ENCODE measurements at places on chromosomes 1 and 21.
A peak's percentile ranks its signal among the peaks of the same experiment; 100 is the strongest.

DNA sequence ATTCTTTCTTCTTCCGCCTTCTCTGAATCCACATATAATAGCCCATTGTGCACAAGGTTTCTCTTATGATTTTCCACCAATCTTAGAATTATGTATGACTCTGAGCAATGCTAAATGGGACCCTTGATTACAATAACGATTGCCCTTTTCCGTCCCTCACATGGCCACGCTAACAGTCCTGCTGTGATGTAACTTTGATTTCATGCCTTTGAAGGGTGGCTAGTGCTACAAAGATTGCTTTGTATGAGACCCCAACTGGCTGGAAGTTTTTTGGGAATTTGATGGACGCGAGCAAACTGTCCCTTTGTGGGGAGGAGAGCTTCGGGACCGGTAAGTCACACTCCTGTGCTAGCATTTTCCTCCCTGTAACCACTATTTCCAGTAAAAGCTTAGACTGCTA lies 45.3 kb downstream of the PGM1 start:
- no peaks in the 10 kb centered on the region for H3K27me3 ChIP-seq
- DNase-seq: no peak
- H3K4me3 ChIP-seq: no peak overlapping the region
- H3K36me3 ChIP-seq: peaks cover 37% of the 10 kb centered on the region
- H3K27ac ChIP-seq: no peak overlapping the region

DNA sequence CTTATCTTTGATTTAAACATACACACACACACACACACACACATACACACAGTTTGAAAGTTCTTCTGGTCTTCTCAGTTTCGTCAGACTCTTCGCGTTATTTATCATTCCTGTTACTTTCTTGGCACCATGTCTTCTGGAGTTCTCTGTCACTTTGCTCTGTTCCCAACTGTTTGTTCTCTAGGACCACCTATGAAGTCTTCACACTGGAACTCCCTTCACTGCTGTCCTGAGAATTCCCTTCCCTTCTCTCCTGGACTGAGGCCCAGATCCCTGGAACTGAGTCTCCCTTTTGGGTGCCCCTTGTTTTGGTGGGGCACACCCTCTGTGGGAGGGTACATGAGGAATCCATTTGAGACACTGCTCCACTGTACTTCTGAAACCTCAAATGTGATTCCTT lies 30.5 kb downstream of the ALG14 start:
- H3K36me3 ChIP-seq: no peaks in the 10 kb centered on the region
- H3K4me1 ChIP-seq: peaks cover 29% of the 10 kb centered on the region
- no peak for DNase-seq
- peak overlapping the region; percentile 8 for H3K4me3 ChIP-seq
- no peaks in the 10 kb centered on the region for H3K27me3 ChIP-seq

DNA sequence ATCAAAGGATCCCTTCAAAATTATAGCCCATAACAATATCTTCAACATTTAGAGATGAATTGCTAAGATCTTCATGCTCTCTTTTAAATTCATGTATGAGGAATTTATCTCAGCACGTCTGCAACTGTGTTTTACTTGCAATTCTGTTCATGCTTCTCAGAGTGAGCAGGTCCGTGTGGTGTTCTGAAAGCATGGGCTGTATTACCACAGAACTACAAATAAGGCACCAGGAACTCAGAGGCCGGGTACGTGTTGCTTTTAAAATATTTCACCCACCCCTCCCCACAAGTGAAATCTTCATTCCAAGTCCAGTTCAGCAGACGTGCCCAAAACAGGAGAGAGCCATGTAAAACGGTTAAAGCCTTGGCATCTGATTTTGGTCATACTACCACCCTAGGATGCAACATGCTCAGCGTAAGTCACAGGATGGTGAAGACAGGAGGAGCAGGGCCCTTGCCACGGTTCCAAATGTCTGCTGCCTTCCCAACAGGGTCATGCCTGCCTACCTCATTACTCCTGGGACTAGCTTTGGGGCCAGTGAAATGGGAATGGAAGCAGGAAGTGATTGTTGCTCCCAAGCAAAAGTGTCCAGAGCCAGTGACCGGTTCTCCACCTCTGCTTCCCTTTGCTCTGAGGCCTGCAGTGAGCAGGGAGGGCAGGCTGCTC lies 133.7 kb downstream of the PTPN14 start:
- no peaks in the 10 kb centered on the region for H3K36me3 ChIP-seq
- H3K4me3 ChIP-seq: no peak overlapping the region
- H3K27ac ChIP-seq: peak overlapping the region; percentile 47
- H3K27me3 ChIP-seq: no peaks in the 10 kb centered on the region

DNA sequence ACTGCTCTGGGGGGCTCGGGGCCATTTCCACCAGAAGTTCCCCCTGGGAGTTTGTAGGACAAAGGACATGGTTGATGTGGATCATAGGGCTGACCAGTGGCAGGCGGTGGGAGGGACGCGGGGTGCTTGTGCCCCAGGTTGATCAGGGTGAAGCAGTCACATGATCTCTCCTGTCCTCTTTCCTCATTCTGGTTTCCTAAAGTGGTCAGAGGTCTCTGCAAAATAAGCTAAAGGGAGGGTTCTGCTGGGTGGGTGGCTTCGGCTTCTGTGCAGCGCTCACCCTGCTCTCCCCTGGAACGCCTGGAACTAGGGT lies 9.2 kb downstream of the PDXK start:
- H3K4me1 ChIP-seq: peaks cover 72% of the 10 kb centered on the region
- no peak for DNase-seq
- H3K27me3 ChIP-seq: no peaks in the 10 kb centered on the region
- H3K27ac ChIP-seq: peak overlapping the region; percentile 88

DNA sequence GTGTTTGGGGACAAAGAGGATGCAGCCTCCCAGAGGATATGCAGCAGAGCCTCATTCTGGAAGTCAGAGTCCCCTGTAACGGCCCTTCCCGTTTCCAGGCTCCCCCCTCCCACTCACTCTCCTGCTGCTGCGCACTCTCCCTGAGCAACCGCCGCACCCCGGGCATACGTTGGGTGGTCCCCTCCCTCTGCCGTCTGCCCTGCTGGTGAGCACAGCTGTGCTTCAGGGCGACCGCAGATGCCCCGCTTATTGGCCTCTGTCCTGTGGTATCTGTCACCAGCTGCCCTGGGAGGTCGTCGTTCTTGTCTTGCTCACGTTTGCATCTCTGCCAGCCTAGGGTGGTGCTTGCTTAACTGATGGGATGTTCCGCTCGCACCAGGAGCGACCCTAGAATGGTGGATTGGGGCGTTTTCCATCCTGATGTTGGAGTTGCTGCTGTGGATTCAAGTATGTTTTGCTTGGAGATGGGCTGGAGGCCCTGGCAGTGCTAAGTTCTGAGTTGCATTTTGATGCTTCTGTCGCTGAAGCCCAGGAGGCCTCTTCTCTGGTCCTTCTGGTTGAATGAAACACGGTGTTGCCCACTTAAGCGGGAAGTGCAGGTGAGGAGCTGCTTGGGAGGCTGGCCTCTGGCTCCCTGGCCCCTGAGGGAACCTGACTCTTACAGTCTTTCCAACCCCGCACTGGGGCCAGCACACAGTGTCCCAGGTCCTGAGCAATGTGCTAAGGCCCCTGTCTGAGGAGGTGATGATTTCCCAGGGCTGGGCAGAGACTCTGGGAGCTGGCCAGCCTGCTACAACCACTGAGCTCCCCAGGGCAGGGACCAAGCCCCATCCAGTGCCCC lies 3.2 kb downstream of the TMEM201 start:
- no peak overlapping the region for H3K4me3 ChIP-seq
- no peak overlapping the region for H3K27ac ChIP-seq
- no peaks in the 10 kb centered on the region for H3K27me3 ChIP-seq
- H3K4me1 ChIP-seq: peaks cover 86% of the 10 kb centered on the region
- H3K36me3 ChIP-seq: peaks cover 3% of the 10 kb centered on the region
- no peak for DNase-seq

DNA sequence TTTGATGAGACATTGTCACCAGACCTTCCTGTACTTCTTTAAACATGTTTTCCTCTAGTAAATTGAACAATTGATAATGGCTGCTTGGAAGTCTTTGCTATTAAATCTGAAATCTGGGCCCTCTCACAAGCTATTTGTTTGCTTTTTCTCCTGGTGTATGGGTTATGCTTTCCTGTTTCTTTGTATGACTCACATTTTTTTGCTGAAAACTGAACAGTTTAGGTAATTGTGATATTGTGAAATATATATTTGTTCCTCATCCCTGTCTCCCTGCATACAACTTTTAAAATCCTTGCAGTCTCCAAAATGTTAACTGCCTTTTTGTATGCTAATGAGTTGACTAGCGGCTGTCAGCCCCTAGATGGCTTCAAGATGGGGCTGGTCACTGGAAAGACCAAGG lies 61.6 kb downstream of the MAP3K21 start:
- no peak for DNase-seq
- no peaks in the 10 kb centered on the region for H3K27me3 ChIP-seq
- H3K4me1 ChIP-seq: no peaks in the 10 kb centered on the region
- H3K36me3 ChIP-seq: no peaks in the 10 kb centered on the region
- H3K4me3 ChIP-seq: no peak overlapping the region

DNA sequence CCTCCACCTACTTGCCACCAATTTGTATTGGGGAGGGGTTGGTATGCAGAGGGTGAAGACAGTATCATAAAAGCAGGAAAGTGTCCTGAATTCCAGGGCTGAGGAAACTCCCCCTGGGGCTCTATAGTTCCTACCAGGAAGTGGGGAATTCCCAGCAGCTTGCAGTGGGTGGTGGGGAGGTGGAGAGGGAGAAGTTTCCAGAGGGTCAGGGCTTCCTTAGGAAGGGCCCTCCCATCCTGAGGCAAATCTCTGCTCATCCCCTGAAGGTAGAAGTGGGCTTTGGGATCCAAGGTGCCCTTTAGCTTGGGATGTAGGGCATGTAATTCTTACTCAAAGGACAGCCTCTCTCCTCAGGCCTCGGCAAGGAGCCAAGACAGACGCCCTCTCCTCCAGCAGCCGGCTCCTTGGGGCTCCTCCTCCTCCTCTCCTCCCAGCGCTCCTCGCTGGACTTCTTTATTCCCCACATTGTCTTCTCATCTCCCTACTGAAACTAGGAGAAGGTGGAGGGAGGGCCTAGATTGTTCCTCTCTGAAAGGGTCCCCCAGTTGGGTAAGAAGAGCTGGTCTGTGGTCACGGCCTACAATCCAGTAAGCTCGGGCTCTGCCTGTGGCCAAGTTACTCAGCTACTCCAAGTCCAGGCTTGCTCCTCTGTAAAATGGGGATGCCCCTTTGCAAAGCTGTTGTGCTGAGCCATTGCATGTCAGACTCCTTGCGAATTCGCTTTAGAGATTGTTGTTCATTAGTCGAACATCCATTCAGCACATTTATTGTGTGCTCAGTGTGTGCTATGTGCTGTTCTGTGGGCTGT lies 17.9 kb upstream of the CSF1 start:
- peaks cover 42% of the 10 kb centered on the region for H3K4me1 ChIP-seq
- no peak overlapping the region for H3K27ac ChIP-seq
- no peaks in the 10 kb centered on the region for H3K27me3 ChIP-seq
- no peak overlapping the region for H3K4me3 ChIP-seq
- DNase-seq: no peak

Data from esophagus muscularis mucosa (tissue), 4 donors.